ENCODE measurements at places on chromosomes 11 and 22.

DNA sequence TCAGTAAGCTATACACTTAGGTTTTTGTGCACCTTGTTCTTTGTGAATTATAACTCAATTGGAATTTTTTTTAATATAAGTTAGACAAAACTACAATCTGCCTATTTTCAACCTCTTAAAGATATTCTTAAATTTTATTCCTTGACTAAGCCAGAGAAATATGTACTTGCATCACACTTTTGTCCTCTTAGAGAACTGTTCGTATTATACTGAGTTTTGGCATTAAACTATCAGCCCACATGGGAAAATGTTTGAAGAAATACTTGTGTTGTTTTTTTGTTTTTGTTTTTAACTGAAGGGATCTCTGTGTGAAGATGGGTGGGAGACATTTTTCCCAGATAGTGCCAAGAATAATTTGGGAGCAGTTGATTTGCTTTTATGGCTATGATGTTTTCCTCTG lies 25.3 kb downstream of the CEP295 start:
- no peak for DNase-seq

- no peak for DNase-seq
These were observed 504 bp upstream of the ZNF215 start for GRCh38 chr11:6925636-6926207.

GRCh38 chr11:76790251-76790650 lies 7.1 kb downstream of the TSKU start:
- DNase-seq = no peak

DNA sequence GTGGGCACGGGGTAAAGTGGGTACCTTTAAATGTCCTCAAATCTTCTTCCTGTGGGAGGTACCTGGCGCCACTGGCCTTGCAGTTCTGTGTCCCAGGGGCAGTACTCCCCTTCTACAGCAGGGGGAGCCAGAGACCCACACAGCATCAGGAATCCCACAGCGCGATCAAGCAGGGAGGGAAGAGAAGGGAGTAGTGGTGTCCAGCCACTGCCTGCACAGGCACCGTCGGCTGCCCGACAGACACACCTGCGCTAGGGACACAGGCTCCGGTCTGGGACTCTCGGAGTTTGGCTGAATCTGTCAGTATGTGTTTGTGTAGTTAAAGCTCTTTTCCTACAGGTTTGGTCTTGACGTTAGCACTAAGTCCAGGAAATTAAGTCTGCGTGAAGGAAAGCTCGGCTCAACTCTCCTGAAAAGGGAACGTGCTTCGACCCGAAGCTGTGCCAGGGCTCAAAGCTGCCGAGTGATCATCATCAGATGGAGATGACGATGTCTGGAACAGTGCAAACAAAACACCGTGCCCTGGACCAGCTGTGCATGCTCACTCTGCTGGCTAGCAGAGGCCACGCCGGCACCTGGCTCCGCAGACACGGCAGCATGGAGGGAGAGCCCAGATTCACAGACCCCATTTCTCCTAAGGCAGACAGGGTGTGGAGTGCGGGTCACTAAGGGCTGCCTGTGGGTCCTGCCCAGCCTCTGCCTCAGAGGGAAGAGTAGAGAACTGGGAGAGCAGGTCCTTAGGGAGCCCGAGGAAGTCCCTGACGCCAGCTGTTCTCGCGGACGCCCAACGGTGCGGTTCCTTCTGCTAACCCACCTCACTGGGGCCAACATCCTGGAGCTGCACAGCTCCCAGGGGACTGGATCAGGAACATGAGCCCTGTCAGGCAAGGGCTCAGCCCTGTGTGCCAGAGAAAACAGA lies 56.0 kb upstream of the BID start:
- DNase-seq = no peak

- no peak for DNase-seq
These were observed 37.2 kb downstream of the BMAL1 start for GRCh38 chr11:13314676-13315394.

- DNase-seq = no peak
These were observed 2.0 kb upstream of the OR51S1 start for GRCh38 chr11:4851033-4851432.

GRCh38 chr11:38530226-38530625 lies 1932.2 kb upstream of the RAG2 start:
- DNase-seq = no peak

Data from cortex of kidney (tissue), 1 donor.